Urothelium cell line (cell line): ENCODE measurements at places on chromosomes 3 and 15.

DNA sequence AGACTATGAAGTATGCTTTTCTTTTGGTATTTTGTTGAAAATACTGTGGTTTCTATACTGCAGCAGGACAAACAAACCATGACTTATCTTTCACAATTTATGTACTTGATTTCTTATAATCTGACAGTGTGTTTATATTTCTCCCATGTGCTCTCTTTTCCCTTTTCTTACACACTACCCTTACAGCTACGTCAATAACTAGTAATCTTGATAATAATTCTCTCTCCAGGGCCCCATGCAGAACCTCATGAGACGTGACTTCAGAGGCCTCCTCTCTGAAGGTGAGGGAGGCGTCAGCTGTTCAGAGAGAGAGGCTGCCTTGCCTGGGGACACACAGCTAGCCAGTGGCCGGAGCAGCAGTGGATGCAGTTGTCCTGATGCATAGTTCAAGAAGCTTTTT lies 35.9 kb downstream of the KY start:
- no peak for DNase-seq

DNA sequence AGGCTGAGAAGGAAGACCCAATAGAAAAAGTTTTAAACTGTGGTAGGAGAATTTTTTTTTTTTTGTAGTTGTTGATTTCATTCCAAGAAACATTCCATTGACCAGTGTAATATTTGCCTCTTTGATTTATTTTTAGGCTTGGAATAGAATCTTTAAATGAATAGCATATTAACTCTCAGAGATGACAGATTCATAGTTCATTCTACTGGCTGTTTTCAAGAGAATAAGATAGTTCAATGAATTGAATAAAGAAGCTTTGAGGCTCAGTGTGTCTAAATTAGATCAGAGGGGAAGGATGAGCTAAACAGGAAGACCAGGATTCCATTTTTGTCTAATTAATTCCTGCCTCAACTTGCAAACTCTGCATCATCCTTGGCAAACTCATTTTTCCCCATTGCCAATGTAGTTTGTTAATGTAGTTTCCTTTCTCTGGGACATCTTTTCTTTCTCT lies 98.4 kb downstream of the NAALADL2 start:
- no peak for DNase-seq

DNA sequence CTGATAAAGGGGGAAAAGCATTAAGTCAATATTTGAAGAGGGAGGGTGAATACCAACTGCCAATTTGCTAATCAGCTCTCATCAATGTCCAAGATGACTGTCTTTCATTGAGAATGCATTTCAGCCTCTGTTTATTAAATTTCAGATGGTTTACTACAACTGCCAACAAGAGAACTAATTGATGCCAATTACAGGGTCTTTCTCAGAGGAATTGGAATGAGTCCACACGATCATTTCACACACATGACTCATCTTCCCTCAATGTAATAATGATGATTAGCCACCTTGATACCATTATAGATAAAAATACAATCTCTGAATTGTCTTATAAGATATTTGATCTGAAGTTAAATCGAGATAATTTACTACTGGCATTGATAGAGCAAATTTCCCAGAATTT lies 1274.4 kb downstream of the ROBO2 start:
- DNase-seq = no peak

DNA sequence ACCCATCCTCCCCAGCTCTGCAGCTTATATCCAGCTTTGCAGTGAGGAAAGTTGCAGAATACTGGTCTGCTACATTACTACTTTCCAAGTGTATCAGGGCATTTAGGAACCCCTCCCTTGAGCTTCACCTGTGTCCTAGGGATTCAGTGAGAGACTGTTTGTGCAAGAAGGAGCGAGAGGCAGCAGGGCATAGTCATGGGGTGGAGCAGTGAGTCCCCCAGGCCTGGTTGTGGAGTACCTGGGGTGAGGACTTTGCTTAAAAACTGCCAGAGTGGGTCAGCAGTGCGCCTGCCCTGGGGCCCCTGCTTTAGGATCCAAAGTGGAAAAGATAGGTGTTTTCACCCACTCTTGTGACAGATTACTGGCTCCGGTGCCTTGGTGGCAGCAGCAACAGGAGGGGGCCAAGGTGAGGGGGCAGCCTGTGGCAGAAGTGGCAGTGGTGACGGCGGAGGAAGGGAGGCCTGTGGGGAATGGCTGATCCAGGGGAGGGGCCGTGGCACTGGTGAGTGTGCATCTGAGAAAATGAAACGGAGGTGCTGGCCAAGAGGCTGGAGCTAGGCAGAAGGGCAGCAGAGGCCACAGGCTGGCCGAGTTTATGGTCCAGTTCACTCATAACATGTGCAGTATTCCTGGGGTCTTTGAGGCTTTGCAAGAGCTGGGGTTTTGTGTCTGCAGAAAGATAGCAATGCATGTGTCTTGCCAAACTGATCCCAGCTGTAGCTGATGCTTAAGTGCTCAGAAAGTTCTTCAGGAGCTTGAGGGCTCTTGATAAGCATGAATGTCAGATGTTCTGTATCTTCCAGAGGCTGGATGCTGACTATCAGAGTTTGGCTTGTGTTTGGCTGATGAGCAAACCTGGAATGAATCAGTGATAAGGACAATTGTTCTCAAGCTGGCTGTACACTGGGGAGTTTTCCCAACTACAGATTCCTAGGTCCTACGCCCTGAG lies 43.4 kb downstream of the GOLGA6A start:
- DNase-seq = no peak

- DNase-seq = no peak
Measured at GRCh38 chr15:49024840-49025239, 21.4 kb downstream of the SECISBP2L start.

DNA sequence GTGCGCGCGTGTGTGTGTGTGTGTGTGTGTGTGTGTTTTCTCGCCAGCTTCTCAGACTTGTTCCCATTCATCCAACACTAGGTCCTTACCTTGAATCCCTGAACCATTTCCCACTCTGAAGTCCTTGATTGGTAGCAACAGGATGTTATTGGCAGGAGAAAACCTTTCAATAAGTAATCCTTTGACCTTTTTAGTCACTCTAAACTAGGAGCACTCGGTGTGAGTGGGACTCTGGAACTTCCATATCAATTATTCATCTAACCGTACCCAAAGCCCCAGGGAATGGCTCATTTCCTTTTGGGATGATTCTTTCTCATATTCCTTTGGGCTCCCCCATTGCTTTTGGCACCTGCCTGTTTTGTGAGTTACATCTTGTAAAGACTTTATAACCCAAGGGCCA lies 140.2 kb upstream of the SPRED1 start:
- DNase-seq = no peak

DNA sequence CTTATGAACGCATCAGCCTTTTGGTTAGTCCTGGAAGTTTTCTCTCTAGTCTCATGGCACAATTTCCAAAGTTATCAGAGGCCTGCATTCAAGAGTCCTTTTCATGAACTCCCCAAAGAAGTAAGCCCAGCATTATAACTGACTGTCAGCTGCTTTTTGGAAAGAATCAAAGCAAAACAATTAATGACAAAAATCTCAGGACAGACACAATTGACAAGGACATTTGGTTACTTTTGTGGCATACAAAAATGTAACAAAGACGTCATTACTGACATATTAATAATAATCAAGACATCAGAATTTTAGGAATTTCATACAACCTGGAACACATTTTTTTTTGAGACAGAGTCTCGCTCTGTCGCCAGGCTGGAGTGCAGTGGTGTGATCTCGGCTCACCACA lies 21.2 kb downstream of the KATNBL1 start:
- DNase-seq = no peak

- DNase-seq = no peak
Measured at GRCh38 chr3:48696601-48697000, 10.9 kb upstream of the NCKIPSD start.

- DNase-seq = peak; percentile 8
Measured at GRCh38 chr3:172918165-172918564, 167.6 kb downstream of the ECT2 start.

DNA sequence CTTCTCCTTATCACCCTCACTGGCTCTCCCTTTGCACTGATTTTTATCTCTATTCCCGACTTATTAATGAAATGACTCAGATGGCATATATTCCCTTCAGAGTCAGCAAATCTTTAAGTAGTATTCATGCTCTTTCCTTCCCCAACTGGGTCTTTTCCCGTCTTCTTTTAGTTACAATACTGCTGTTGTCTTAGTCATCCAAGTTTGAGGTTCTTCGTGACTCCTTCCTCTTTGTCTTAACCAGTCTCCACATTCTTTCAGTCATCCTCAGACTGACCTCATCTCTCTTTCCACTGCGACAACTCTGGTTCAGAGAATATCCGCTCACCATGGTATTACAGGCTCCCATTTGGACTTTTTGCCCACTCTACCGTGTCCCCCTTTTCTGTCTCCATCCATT lies 12.4 kb downstream of the WDR5B start:
- peak; percentile 33 for DNase-seq

GRCh38 chr3:82636177-82636576 lies 874.7 kb upstream of the GBE1 start:
- DNase-seq = no peak

GRCh38 chr3:146895026-146895749 lies 290.0 kb upstream of the PLSCR5 start:
- DNase-seq = no peak

GRCh38 chr15:77657634-77658238 lies 25.0 kb upstream of the LINGO1 start:
- no peak for DNase-seq
